Common myeloid progenitor, CD34-positive (primary cell): ENCODE measurements at places on chromosomes 12 and 14.

- DNase-seq = no peak
Measured at GRCh38 chr14:77843195-77843594, 43.3 kb downstream of the ADCK1 start.

DNA sequence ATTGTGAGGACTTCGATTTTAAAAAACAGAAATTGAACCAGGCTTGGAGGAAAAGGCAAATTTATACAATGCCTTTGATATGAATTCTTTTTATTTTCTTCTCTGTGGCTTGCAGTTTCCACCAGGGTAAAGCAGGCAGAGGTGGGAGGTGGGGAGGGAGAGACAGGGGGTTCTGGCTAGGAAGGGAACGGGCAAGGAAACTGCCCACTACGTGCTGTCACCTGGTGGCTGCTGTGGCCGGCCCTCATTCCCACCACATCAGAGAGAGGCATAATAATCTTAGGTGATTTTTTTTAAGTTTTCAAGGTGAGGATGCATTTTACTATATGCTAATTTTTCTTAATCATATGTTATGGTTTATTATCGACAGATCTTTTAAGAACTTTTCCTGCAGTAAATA, 145.8 kb downstream of the CACNA1C start:
- no peak for DNase-seq

GRCh38 chr14:24839617-24840203, 205.7 kb upstream of the GZMB start:
- DNase-seq = no peak

DNA sequence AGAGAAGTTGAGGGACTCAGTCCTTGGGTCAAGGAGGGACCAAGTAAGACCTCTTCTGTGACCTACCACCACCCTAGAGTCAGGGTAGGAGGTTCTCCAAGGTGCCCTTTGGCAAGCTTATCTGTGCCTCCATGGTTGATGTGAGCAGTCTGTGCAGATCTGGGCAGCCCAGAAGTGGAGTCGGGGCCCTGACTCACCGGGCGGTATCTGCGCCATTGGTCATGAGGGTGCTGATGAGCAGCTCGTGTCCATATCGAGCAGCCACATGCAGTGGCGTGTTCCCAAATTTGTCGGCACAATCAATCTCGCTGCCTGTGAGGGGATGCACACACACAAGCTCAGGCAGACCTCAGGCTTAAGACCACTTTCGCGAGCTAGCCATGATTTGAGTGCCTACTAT, 5.1 kb downstream of the ANKRD52 start:
- DNase-seq = no peak

- DNase-seq = peak; percentile 86
Measured at GRCh38 chr14:92680781-92681650, 67.4 kb downstream of the LGMN start.
